ENCODE measurements at places on chromosomes 13 and 19. TPM values are rescaled to one million over a fixed set of nuclear protein-coding genes. Genes with fewer than 3 reads are reported as not detected.

FPR1 gene
- 0.46 TPM for total RNA-seq

DNA sequence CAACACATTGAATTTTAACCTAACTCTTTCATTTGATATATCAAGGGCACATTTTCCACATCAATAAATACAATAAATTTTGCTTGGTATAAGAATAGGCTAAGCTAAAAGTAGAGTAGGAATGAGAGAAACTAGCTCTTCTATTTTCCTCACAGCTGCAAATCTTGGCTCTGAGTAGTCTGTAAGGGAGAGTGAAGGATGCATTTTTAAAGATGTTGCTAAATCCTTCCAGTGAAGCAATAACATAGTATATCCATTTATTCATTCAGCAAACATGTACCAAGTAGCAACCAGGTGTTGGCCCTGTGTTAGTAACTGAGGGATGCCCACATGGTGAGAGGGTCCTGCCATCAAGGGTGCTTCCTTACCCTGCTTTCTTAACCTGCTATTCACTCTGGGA is 799.9 kb downstream of the PCDH9 start:
- DNase-seq: no peak

GDF15 gene
- 105 TPM for total RNA-seq

DNA sequence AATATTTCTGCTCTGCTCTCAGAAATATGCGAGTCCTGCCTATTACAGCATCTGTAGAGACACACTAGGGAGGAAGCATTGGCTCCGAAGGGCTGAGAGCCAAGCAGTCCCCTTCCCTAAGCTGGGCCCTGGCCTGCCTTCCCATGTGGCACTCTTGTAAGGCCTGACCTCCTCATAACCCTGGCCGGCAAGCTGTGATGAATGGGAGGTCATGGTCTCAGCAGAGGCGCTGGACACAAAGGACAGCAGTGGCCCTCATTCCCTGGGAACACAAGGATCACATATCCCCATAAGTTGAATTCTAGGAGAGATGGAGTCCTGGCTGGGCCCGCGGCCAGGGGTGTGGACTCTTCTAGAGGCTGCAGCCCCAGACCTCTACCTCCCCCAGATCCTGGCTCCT is 483.3 kb downstream of the ZNF536 start:
- DNase-seq: no peak

Measured in PC-3 (cell line).